Common myeloid progenitor, CD34-positive (primary cell): ENCODE measurements at places on chromosomes 4 and X.
A peak's percentile ranks its signal among the peaks of the same experiment; 100 is the strongest.

GRCh38 chrX:107199491-107199890 is 6.7 kb downstream of the NUP62CL start:
- DNase-seq, result no peak

- DNase-seq, result no peak
Observed at GRCh38 chr4:85676050-85676425, 201.1 kb downstream of the ARHGAP24 start.

GRCh38 chr4:6917461-6918271 is 8.0 kb downstream of the TBC1D14 start:
- peak; percentile 91 for DNase-seq

- DNase-seq, result no peak
Observed at GRCh38 chr4:89196745-89197144, 85.4 kb downstream of the TIGD2 start.
